ENCODE measurements at places on chromosomes 3 and 15. TPM values are rescaled to one million over a fixed set of nuclear protein-coding genes. Genes with fewer than 3 reads are reported as not detected.

The ZBBX gene
- total RNA-seq = not detected

The CCR3 gene
- not detected for total RNA-seq

The BOC gene
- 13.7 TPM for total RNA-seq

The ALDH1A2 gene
- total RNA-seq = 3.4 TPM

The NRROS gene
- 0.18 TPM for total RNA-seq

GRCh38 chr3:179801856-179802255 lies 149.0 kb downstream of the USP13 start:
- DNase-seq = no peak

DNA sequence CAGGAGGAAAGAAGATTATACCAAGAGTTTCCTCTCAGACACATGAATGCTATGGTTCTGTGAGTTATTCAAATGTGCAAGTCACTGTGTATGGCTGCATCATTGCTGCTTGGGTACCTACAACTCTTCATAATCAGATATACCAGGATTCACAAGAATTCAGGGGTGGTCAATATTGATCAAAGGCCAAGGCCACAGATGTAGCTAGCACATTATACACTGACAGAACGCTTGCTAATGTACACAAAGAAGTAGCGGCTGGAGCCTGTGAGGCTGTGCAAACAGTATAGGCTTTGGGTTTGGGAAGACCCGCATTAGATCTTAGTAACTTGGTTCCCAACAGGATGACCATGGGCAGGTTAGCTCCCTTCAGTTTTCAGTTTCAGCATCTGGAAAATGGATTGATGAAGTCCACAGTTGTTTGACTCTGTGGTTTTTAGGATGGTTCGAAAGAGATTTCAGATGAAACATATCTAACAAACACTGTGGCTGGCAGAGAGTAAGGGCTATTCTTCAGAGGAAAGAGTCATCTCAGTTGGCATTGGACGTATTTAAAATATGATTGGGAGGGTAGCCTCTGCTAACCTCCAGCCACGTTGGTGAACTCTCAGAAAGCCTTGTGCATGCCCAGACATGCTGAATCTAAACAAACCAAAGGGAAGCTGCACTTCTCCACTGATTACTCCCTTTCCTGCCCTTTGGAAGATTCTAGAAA lies 748.7 kb upstream of the CFAP20DC start:
- DNase-seq = no peak

DNA sequence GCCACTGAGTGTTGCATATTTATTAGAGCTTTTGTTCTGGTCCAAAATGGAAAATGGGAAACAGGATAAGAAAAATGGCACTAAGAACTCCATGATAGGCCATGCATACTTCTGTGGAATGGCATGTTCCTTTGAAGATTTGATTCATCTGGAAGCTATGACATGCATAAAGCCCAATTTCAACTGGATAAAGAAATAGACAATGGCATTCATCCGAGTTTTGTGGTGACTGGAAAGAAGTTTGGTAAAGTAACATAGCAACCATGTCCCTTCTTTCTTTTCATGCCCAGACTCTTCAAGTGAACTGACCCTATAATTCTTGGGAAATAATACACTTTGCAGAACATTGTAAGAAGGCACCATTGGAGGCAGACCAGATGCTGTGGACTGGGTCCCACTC lies 368.4 kb upstream of the IL12A start:
- DNase-seq = no peak

- DNase-seq = no peak
These were observed 234.5 kb upstream of the CDIN1 start for GRCh38 chr15:36344887-36345286.

DNA sequence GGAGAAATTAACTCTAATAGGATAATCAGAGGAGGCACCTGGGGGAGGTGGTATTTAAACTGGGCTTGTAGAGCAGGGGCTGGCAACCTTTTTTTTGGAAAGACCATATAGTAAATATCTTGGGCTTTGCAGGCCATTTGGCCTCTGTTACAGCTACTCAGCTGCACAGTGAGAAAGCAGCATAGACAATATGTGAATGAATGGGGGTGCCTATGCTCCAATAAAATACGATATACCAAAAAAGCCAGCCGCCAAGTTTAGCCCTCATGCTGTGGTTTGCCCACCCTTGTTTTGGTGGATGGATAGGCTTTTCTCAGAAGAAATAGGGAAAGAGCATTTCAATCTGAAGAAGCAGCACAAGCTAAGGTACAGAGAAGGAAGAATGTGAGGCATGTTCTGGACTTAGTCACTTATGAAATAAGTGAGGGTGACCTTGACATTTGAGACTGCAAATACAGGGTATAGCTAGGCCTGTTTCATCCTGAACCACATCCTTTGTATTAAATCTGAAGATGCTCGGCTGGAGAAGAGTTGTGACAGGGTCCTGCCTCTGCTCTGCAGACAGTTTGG lies 131.0 kb upstream of the NR2E3 start:
- no peak for DNase-seq

DNA sequence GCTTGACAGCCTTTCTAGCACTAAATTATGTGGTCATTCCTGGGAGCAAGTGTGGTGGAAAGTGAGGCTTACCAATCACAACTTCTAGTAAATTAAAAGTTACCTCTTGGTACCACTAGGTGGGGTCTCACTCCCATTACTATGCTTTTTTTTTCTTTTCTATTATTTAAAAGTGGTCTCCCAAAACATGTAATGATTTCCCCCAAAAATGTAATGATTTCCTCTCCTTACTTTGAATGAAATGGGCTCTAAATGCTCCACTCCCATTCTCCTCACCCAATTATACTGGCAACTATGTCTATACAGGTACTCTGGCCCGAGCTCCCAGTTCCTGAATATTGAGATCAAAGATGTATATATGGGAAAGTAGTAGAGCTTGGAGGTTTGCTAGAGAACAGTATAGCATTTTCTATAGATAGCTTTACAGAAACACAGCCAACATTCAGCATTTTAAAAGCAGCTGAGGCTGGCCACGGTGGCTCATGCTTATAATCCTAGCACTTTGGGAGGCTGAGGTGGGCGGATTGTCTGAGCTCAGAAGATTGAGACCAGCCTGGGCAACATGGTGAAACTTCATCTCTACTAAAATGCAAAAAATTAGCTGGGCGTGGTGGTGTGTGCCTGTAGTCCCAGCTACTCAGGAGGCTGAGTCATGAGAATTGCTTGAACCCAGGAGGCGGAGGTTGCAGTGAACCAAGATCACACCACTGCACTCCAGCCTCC lies 70.9 kb downstream of the DCUN1D1 start:
- no peak for DNase-seq

DNA sequence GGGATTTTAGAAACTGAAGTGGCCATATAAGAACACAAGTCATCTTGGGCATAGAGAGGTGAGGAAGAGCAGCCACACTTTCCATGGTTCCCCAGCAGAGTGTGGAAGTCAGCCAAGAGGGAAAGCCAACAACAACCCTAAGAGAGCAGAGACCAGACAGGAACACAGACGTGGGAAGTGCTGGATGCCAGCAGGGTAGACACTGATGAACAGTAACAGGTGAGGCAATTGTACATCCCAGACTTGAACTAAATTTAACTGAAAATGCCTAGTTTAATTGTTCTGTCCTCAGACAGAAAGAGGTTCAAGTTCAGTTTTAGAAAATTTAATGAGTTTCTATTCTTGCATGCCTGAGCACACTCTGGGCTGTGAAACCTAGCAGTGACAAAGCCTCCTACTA lies 212.1 kb downstream of the ATP8B4 start:
- no peak for DNase-seq

DNA sequence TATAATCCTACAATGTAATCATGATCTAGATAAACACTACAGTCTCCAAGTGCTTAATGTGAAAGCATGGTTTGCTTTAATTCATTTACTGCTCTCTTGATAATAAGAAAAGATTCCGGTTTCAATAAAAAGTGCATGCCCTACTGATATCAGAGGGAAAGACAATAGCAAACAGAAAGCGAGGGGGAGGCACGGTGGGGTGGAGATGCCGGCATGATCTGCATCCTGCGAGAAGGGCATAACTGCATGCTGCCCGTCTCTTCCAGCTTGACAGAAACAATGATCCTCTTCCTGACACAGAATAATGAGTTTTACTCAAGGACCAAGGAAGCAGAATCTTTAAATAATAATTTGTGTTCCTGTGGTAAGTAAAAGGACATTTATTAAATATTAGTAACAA lies 51.7 kb downstream of the GOLIM4 start:
- DNase-seq = no peak

- no peak for DNase-seq
These were observed 869.4 kb downstream of the NAALADL2 start for GRCh38 chr3:175728566-175728965.

Data from esophagus squamous epithelium (tissue), 5 donors.